Stimulated activated effector memory CD8-positive, alpha-beta T cell treated with anti-CD3 and anti-CD28 coated beads, Interleukin-12 subunit alpha, Interleukin-12 subunit beta, amount 100 ng/mL, for 72 hours (primary cell): ENCODE measurements at places on chromosomes 13 and 19.

DNA sequence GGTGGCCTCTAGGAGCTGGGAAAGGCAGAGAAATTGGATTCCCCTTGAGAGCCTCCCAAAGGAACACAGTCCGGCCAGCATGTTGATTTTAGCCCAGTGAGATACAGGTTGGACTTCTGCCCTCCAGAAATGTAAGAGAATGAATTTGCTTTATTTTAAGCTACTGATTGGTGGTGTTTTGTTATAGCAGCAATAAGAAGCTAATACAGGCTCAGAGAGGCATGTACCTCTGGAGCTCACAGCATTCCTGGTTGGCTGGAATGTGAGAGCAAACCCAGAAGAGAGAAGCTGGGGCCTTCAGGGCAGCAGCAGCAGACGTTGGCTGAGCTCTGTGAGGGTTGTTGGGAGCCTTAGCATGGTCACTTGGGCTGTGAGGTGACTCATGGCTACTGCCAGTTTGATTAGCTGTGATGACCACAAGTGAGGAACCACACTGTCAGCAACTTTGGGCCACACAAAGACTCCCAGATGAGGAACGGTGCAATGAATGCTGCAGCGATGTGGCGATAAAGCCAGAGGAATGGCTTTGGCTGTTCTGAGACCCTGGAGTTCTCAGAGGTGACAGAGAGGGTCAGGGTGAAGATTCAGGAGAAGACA lies 80.1 kb downstream of the CYSLTR2 start:
- no peak for DNase-seq

DNA sequence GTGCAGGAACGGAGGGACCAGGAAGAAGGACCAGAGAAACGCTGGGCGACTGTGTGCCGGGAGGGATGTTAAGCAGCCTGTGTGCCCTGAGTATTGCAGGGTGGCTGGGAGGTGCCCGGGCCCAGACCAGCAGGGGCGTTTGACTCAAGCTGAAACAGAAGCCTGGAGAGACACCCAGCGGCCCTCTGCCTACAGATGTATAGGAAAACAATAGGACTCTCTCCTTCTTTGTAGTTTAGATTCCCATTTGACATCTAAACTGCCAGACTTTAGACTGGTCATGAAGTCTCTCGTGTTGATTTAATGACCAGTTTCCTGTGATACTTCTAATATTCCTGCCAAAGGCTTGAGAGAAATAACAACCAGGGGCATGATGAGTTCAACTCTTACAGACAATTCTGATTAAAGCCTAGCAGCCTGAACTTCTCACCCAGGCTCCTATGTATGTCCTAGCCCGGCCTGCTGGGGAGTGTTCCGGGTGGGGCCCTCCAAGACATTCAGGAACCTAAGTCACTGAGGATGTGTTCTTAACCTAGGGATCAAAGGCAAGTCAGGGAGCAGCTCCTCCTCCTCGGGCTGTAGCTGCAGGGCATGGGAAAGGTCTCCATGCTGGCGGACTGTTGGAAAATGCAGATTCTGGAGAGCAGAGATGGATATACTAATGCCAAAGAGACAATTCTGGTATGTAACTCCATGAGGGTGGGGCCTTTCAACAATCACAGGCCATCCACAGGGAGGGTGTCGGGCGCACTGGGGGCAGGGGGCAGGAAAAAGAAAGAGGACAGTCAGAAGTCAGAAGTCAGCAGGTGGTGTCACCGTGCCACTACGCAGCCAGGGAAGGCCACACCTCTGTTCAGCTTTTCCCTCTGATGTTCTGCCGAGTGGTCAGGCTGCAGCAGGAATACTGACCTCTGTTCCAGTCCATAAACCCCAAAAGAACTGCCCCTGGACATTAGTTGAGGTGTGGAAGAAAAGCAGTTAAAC lies 131.8 kb downstream of the STARD13 start:
- no peak for DNase-seq

DNA sequence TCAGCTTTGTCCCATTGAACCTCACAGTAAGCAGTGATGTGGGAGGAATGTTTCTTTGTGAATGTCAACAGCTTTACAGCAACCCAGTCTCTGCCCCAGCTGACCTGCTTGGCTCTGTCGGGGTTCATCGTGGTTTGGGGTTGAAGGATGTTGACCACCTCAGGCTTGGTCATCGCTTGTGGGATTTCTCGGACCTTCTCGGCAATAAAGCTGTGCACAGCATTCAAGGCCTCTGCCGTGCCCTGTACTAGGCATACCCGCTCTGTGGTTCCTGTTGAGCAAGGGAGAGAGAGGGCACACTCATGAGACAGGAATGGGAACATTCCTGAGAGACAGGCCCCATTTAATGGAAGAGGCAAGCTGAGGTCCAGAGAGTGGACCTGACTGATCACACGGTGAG lies 20.0 kb downstream of the NOVA2 start:
- DNase-seq = no peak

DNA sequence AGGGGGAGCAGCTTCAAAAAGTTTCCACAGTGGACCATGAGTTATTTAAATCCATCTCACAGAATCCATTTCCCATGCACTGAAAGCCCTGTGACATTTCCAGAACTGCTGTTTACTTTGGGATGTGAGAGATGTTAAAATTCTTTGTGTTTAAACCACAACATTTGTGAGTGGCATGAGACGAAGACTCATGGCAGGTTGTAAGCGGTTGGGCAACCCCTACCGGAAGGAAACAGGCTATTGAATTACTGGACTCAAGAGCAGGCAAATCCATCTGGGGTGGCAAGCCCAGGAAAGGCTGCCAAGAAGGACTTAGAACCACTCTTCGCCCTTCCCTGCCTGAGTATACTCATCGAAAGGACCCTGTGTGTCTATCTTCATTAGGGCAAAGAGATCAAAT lies 22.3 kb upstream of the CLDN10 start:
- DNase-seq = no peak

DNA sequence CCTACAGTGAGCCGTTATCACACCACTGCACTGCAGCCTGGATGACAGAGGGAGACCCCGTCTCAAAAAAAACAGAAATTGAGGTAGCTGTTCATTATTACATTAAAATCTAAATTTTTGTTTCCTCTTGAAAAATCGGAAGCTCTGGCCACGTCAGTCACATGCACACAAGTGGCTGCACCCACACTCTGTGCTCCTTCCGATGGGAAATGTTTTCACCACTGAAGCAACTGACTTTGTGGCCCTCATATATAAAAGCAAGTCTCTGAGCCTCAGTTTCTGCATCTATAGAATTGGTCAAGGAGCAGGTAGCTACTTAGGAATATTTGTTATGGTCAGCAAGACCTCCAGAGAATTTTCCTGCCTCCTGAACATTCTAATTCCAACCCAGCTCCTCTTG lies 4.5 kb downstream of the LRRC25 start:
- DNase-seq = no peak
